ENCODE measurements at places on chromosomes 6 and 20.

DNA sequence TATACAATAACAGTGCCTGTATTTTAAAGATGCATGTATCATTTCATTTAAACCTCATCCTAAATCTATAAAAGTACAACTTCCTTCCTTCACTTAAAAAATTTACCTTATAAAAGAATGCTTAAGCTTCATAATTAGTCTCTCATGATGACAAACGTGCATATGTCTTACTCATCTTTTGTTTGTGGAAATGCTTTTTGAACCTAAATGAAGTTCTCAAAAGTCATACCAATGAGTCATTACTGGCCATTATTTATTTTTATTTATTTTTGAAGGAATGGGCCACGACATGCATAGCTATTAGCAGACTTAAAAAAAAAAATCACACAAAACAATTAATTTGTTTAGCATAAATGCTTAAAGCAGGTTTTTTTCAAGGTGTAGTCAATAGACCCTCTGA, 3.7 kb downstream of the TFB1M start:
- DNase-seq: no peak

DNA sequence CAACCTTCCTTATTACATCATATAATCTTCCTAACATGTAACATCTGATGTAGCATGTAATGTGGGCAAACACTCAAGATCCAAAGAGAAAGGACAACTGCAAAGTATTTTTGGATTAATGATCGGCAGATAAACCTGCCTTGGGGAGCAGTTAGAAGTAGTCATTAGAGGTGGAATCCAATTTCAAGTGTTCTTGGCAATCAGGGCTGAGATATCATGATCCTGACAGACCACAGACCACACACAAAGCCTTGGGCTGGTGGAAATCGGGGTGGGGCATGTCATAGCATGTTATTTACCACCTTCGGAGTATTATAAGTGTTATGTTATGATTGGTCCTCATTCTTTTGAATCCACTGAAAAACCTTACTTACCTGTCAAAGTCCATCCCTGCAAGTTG, 16.3 kb downstream of the NCOA5 start:
- DNase-seq: no peak

GRCh38 chr20:6269168-6269873, 146.5 kb upstream of the FERMT1 start:
- no peak for DNase-seq

DNA sequence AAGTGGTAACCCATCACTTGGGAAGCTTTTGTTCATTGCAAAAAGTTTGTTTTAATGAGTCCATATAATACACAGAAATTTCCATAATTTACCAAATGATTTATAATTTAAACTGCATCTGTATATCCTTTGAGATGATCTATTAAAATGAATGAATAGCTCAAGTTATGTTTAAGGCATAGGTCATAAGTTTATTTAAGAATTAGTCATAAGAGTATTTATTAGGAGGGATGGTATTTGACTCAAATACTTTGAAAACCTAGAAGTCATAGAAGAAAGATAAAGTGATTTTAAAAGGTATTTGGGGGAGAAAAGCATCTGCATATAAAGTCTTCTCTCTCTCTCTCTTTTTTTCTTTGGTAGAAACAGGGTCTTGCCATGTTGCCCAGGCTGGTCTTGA, 388.5 kb downstream of the CDKAL1 start:
- no peak for DNase-seq

DNA sequence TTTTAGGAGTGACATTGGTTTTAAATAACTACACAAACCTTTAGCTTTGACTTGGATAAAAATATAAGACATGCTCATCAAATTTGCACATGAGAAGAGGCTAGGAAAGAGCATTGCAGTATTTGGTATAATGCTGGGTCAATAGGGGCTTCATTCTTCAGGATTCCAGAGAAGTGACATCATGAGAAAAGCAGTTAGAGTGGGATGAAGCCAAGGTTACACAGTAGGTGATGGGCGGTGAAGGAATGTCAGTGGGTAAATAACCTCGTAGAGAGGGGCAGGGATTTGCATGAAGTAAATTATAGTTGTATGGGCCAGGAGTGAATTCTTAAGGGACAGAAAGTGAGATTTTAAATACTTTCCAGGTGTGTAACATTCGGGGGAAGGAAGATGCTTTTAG, 216.2 kb downstream of the RFPL4B start:
- no peak for DNase-seq

GRCh38 chr6:112237595-112237994, 16.8 kb downstream of the LAMA4 start:
- no peak for DNase-seq

GRCh38 chr20:35883778-35884540, 70.3 kb downstream of the SCAND1 start:
- peak; percentile 54 for DNase-seq

GRCh38 chr6:130524552-130524951, 158.7 kb downstream of the TMEM200A start:
- DNase-seq: no peak

GRCh38 chr6:143746202-143747119, 68.7 kb downstream of the PHACTR2 start:
- DNase-seq: no peak

DNA sequence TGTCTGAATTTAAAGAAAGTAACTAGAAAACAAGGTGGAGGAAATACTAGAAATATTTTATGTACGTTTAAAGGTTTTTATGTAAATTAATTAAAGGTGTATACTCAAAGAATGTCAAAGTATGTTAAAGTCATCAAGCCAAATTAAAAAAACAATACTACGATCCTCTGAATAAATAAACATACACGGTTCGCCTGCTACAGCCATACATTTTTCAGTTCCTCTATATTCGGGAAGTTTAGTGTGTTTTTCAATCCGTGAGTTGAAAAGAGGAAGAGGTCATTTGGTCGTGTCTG, 626 bp downstream of the STX7 start:
- DNase-seq: no peak

DNA sequence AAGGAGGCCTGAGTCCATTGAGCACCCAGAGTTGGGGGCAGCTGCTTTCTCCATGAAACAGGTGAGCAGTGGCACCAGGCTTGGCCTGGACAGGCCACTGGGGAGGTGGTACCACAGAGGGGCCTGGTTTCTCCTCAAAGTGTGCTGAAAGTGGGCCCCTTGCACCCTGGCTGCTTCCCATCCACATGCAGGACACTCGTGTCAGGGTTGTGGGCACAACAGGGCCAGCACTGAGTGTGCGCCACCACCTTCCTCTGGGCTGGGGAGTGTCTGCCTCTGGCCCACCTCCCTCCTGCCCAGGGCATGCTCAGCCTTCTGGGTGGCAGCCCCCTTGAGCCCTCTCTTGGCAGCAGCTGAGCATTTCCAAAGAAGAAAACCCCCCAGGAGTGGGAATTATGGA, 5.2 kb upstream of the SLC22A1 start:
- DNase-seq: no peak

- no peak for DNase-seq
These were observed 179.4 kb upstream of the PDE10A start for GRCh38 chr6:165842281-165842936.

GRCh38 chr6:38968702-38969149, 79.9 kb upstream of the GLP1R start:
- no peak for DNase-seq

- DNase-seq: peak; percentile 56
These were observed at the start of gene RIMS1 for GRCh38 chr6:71886184-71887005. TSS of gene RIMS1 (plus strand) at chr6:71886550. CDS start at chr6:71887024, 474 bp downstream.

DNA sequence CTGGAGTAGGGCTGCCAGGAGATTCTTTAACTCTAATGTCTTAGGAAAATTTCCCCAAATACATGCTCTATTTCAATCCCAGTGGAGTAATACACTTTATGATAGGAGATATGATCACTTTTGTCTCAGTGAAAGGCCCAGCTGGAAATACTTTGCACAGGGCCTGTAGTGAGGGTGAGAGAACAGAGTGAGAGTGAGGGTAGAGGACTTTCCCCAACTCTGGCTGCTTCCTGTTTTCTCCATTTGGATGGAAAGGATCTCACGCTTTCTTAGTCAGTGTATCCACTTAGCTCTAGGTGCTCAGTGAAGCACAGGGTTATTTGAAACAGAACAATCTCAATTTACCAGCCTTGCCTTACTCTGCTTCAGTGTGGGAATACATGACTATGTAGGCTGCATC, 36.6 kb downstream of the FAM229B start:
- no peak for DNase-seq

GRCh38 chr6:168628176-168628553, 187.2 kb downstream of the SMOC2 start:
- no peak for DNase-seq

GRCh38 chr6:148177589-148178233, 164.9 kb upstream of the SASH1 start:
- no peak for DNase-seq

GRCh38 chr20:62734881-62735280, 26.2 kb downstream of the NTSR1 start:
- no peak for DNase-seq

DNA sequence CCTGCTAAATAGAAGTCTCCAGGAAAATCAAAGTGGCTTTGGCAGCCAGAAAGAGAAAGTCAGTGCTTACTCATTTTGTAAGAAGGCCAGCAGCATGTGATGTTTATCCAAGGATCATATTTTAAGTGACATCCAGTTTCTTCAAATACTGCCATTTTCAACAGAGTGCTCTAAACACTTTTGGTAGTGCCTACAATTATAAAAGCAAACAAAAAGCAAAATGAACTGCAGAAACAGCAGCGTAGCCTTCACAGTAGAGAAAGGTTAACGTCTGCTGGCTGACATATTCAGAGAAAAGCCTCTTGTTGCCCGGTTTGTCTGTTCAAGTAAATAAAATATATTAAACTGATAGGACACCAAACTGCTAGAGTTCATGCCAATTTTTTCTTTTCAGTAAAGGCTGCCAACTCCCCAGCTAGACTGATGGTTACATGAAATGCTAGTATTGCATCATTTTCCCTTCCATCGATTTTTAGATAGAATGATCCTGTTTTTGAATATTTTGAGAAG, 705.7 kb upstream of the SLC35B3 start:
- peak; percentile 77 for DNase-seq

- DNase-seq: no peak
These were observed 61.7 kb upstream of the EYA4 start for GRCh38 chr6:133179481-133179880.

DNA sequence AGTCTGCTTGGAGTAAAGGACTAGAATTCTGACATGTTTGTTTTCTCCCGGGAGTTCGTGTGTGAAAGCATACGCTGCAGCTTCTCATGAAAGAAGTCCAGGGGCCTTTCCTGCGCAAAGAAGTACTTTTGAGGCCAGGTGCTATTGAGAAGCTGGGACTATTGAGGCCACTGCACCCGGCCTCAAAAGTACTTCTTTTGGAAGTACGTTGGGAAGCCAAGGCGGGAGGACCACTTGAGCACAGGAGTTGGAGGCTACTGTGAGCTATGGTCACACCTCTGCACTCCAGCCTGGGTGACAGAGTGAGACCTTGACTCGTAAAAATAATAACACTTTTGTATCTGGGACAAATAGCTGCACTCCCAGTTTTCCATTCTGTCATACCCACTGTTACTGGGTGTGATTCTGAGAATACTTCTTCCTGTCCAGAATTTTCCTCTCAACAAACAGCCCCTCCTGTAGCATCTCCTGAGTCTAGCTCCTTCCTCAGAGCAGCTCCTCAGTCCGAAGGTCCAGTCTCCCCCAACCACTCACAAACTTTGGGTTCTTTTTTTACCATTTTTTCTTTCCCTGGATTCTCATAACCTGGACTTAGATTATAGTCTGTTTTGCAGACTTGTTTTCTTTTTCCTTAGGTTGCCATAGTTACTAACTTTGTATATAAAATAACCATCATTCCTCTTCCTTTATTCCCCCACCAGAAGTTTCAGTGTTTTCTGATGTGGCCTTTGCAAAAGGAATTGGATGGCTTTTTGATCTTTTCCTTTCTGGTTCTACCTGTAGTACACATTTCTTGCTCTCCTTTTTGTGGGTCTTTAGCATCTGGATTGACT, 12.7 kb downstream of the STK35 start:
- no peak for DNase-seq

- DNase-seq: no peak
These were observed 496.7 kb downstream of the BMP2 start for GRCh38 chr20:7264137-7264536.

DNA sequence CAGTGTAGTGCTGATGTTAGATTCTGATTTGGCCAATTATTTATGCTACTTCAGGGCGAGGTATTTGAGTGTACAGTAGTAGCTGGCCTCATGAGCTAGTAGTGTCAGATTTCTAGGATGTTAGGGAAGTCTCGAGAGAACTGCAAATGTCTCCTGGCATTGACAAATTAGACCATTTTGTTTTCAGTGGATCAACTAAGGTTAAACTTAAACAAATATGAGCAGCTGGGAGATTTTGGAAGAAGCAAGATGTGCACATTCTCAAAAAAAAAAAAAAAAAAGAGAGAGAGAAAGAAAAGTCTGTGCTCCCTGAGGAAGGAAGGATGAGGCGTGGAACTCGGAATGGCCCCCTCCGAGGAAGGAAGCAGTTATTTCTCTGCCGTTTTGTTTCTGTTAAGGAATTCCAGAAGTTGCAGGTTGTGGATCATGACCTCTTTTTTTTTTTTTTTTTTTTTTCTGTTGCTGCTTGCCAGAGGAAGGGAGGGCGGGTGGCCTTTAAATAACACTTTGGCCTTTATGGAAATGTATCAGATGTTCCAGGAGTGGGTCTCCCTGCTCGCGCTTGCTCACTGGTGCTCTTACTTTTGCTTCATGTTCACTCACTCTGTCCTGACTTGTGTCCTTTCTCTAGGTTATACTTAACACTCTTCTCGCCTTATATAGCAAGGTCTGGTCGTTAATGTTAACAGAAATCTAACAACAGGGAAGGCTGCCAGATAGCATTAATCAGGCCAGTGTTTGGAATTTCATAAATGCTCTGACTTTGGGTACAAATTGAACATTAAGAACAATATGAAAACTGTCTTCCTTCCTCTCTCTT, 124.4 kb downstream of the TCP11 start:
- no peak for DNase-seq

DNA sequence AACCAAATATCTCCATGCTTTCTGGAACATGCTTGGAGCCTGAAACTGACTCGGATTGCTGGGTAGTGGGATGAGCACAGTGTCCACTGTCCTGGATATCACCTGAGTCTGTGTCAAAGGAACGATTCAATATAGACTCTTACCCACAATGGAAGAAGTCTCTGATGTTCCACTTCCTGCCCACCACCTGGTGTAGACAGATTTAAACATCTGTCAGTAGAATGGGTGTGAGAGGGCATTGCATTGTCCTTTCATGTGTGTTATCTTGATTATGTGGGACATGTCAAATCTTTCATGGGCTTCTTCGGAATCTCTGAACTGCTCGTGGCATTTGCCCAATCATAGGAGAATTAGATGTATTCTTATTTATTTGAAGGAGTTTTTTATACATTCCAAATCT, 20.8 kb downstream of the ULBP3 start:
- no peak for DNase-seq

Data from NCI-H1930 (cell line).